ENCODE measurements at places on chromosomes 13 and 19.

DNA sequence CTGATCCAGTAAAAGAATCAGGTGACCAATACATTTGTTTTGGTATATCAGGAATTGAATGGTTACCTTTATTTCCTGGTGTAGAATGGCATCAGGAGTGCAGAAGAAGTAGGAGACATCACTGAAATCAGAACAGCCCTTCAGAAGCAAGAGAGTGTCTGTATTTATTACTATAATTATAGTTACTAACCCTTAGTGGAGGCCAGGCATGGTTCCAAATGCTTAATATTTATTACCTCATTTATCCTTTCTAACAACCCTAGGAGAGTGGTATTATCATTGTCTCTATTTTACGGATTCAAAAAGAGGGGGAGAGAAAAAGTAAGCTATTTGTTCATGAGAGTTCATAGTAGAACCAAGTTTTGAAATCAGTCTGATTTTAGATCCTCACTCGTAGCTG lies 1292.9 kb downstream of the PCDH9 start:
- DNase-seq = no peak

DNA sequence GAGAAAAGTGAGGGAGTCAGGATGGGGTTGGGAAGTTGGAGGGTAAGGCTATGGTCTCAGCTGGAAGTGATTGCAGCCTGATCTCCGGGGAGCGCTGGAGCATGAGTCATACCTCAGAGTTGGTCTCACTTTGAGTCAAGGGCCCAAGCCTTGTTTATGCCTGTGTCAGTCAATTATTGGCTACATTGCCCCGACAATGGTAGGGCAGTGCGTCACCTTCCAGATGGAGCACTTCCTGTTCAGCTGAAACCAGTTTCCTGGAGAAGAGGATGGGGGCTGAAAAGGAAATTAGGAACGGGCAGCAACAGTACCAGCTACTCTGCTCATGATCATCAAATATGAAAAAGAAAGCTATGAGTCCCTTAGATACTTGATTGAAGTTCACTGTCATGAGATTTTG lies 60.4 kb downstream of the ADGRE1 start:
- DNase-seq = peak; percentile 86

- DNase-seq = peak; percentile 73
Observed at GRCh38 chr19:46082728-46083050, 41.8 kb downstream of the IGFL3 start.

GRCh38 chr19:28920269-28921066 lies 292.5 kb downstream of the UQCRFS1 start:
- DNase-seq = no peak

- DNase-seq = peak; percentile 32
Observed at GRCh38 chr19:46225558-46226004, 4.0 kb upstream of the IGFL1 start.

- DNase-seq = no peak
Observed at GRCh38 chr19:51203916-51204315, 21.0 kb upstream of the CD33 start.

- DNase-seq = no peak
Observed at GRCh38 chr13:31267126-31267784, 67.5 kb downstream of the B3GLCT start.

- DNase-seq = peak; percentile 64
Observed at GRCh38 chr13:43153436-43154090, 130.2 kb downstream of the DNAJC15 start.

- peak; percentile 68 for DNase-seq
Observed at GRCh38 chr19:48842789-48843162, 6.5 kb upstream of the HSD17B14 start.

DNA sequence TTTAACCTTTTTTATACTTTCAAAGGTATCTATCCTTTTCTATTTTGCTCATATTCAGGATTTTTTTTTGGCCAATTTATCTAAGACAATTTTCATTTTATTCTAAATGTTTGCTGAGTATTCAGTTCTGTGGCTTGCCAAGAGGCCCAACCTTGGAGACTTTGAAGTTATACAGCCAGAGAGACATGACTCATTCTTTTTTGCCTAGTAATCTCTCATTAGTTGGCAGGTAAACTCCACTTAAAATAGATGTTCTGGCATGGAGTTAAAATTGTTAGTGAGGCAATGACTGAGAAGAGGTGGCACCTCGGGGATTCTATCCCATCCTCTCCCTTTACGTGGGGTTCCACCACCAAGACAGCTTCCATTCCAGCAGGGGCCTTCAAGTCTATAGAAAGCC lies 213.8 kb downstream of the KCTD12 start:
- DNase-seq = peak; percentile 71

DNA sequence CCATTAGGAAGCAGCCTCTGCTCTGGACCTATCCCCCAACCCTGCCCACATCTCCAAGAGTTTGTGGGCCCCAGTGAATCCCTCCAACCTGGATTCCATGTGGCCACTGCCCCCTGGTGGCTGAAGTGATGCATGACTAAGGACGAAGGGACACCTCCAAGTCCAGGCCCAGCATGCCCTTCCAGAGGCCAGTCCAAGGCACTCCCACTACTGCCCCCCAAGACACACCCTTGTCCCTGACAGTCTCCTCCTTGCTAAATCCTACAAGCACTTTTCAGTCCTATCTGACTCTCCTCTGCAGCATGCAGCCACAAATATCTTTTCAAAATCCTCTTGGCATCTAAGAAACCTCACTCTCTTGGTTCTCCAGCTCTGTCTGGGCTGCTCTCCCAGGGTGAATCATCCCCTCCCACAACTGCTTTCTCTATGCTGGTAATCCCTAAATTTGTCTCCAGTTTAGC lies 33.0 kb downstream of the DEDD2 start:
- peak; percentile 87 for DNase-seq

- DNase-seq = no peak
Observed at GRCh38 chr19:4498694-4499093, 19.6 kb downstream of the PLIN4 start.

DNA sequence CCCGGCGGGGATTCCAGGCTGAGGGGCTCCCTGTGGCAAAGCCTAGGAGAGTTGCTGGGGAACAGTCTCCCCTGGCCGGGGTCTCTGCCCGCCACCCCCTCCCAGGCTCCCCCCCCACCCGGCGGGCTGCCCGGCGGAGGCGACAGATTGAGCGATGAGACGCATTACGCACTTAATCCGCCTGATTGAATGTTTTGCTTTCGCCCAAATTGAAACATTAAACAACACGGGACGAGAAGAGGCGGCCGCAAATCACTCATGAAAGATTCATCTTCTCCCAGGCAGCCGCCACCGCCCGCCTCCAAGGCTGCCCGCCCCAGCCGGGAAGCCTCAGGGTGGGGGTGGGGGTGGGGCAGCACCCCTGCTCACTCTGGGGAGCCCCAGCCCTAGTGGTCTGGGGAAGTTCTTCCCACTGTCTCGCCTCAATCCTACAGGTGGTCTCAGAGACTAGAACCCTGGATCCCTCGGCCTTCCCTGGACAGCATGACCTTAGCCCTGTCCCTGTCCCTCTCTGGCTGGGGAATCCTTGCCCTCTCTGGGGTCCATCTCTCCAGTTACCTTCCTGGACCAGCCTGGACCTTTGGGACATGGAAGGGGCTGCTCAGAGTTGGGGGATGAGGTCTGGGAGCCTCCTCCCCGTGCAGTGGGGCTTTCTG lies 7.6 kb upstream of the ERFL start:
- no peak for DNase-seq

- DNase-seq = peak; percentile 50
Observed at GRCh38 chr19:48868114-48868886, at the start of gene PLEKHA4. TSS of gene PLEKHA4 (minus strand) at chr19:48868617. CDS start at chr19:48867620, 997 bp downstream.

GRCh38 chr19:4386041-4386782 lies 14.1 kb downstream of the SH3GL1 start:
- no peak for DNase-seq

DNA sequence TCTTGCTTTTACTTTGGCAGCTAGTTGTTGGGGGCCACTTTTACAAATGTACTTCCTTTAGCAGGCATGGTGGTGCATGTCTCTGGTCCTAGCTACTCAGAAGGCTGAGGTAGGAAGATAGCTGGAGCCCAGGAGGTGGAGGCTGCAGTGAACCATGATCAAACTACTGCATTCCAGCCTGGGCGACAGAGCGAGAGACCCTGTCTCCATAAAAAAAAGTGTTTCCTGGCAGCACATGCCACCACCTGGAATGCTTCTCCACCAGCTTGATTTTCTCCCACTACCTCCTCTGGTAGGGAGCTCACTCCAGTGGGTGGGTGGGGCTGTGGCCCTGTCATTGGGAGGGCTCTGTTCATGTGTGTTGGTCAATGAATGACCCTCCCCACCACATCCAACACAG lies 12.5 kb downstream of the FZR1 start:
- no peak for DNase-seq

GRCh38 chr19:51777570-51778462 lies 16.8 kb downstream of the FPR2 start:
- DNase-seq = peak; percentile 96

DNA sequence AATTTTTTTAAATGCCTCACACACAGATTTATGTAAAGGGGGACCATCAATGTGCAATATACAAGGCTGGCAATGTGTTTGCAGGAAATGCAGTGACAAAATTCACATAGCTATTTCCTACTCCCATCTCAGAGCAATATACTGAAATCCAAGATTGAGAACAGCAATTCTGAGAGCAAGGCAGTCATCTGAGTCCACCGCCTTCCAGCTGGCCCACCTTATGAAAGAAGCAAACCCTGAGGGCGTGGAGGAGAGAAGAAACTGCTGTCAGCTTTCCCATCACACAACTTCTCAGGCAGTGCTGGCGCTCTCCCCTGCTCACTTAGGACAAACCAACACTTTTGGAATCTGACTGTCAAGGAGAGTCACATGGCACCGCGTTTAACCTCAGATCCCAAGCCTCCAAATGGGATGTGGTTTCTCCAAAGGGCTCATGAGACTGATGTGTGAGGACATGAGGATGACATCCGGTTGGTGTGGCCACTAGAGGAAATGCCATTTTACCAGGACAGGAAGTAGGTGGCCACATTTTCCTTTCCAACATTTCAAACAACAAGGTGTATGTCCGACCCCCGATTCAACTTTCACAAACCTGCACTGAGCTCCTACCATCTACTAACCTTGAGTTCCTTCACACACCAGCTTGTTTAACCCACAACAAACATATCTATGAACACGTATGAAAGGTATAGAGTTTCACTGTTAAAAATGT lies 3.7 kb upstream of the DOCK9 start:
- no peak for DNase-seq

GRCh38 chr19:44640518-44640917 lies 3.2 kb upstream of the PVR start:
- DNase-seq = peak; percentile 69

GRCh38 chr19:18488403-18488723 lies 33.5 kb downstream of the ELL start:
- no peak for DNase-seq
